ENCODE measurements at places on chromosomes 13 and 19.

DNA sequence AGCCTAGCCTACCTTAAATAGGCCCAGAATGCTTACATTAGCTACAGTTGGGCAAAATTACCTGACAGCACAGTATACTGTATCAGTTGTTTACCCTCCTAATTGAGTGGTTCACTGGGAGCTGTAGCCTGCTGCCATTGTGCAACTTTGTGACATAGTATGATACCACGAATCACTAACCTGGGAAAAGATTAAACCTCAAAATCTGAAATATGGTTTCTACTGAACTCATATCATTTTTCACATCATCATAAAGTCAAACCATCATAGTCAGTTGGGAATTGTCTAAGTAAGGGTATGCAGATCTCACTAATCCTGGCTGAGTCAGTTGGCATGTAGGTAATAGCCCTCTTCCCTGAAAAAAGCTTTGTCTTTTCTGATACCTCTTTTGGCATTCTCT, 9.2 kb downstream of the PAN3 start:
- DNase-seq, result no peak

DNA sequence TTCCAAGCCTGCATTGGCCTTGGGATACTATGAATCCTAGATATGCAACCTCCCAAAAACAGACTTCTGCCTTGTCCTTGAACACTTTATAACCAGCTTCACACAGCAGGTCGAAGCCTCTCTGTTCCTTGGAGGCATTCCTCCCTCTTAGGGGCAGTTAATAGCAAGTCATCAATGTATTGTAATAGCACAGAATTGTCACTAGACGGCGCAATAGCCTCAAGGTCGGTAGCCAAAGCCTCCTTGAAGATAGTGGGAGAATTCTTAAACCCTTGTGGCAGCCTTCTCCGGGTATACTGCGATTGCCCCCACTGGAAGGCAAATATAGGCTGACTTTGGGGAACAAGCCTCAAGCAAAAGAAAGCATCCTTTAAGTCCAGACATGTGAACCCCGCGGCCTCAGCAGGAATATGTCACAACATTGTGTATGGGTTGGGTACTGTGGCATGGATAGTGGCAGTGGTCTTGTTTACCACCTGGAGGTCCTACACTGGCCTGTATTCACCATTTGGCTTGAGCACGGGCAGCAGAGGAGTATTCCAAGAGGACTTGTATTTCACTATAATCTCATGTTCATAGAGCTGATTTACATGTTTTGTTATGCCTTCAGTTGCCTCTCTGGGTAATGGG, 61.1 kb downstream of the ZNF431 start:
- DNase-seq, result peak; percentile 34

DNA sequence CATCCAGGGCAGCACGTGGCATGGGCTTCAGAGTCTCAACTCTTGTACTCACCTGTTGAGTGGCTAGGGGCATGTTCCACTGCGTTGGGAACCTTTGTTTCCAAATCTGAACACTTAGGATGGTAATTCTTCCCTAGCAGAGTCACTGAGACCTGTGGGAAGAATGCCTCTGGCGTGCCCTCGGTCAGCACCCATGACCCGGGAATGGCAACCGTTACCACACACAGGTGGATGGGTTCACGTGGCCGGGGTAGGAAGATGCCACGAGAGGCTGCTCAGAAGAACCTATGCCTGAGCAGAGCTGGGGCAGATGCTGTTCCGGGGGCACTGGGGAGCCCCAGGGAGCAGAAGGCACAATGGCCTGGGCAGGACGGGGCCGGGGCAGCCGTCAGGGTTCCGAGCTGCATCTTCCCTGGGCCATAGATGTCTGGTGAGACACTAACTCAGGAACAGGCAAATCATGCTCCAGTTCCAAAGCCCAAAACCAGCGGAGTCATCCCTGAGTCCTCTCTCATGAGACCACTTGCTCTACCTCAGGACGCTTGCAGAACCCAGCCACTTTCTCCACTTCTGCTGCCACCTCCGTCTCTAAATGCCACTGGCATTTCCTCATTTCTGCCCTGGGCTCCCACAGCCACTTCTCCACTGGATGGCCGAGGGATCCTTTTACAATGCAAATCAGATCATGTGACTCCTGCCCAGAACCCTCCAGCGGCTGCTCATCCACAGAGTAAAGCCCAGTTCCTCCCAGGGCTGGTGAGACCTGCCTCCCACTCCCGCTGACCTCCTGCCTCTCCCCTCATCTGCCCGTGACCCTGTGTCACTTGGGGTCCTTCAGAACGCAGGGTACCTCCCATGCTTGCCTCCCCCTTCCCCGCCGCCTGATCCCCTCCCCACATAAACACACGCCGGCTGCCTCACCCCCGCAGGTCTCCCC, 36.7 kb downstream of the FAM124A start:
- no peak for DNase-seq

DNA sequence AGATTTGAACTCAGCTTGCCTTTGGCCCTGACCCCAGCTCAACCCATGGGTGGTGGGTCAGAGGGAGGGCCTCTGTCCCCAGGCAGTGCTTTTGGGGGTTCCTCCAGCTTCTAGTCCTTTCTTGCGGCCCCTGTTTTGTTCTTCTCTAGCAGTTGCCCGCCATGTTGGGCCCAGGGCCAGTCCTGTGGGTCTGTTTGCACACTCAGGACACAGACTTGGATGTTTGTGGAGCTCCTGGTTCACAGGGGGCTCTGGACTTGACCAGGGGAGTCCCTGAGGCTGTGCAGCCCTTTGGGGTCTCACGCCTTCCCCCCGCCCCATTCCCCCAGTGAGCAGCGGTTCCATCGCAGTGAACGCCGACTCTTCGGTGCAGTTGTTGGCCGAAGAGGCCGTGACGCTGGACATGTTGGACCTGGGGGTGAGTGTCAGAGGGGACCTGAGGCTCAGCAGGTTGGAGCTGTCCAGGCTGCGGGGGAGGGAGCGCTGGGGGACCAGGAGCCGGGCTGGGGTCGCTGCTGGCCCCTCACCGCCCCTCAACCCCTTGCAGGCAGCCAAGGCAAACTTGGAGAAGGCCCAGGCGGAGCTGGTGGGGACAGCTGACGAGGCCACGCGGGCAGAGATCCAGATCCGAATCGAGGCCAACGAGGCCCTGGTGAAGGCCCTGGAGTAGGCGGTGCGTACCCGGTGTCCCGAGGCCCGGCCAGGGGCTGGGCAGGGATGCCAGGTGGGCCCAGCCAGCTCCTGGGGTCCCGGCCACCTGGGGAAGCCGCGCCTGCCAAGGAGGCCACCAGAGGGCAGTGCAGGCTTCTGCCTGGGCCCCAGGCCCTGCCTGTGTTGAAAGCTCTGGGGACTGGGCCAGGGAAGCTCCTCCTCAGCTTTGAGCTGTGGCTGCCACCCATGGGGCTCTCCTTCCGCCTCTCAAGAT, 2.5 kb downstream of the ATP5F1D start:
- DNase-seq, result peak; percentile 93

- no peak for DNase-seq
Measured at GRCh38 chr13:88107570-88107969, 436.4 kb downstream of the SLITRK5 start.

- no peak for DNase-seq
Measured at GRCh38 chr13:43686557-43686956, 100.2 kb downstream of the ENOX1 start.

- DNase-seq, result no peak
Measured at GRCh38 chr19:8573316-8573715, 3.9 kb downstream of the MYO1F start.

- DNase-seq, result no peak
Measured at GRCh38 chr13:108044954-108045353, 170.4 kb downstream of the LIG4 start.

- DNase-seq, result no peak
Measured at GRCh38 chr13:39578821-39579291, 24.1 kb downstream of the LHFPL6 start.

- no peak for DNase-seq
Measured at GRCh38 chr13:112752711-112753541, 63.1 kb downstream of the ATP11A start.

DNA sequence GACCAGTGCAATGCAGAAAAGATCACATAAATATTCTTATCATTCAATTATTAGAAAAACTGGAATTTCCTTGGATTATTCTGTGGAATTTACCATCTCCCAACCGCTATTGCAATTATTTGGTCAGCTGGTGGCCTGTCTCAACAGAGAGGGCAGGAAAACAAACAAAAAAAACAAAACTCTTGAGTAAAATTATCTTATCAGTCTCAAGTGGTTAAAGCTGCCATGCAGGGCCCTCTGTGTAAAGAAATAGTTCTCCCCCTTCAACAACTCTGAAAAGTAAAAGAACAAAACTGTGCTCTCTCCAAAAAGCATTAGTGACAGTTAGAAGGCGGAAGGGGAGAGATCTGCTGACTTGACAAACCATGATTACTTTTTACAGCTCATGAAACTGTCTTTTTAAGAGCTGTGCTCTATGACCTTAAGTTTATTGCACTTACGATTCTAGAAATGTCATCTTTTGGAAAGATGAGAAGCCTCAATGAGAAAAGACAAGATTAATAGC, 152.3 kb downstream of the DLEU7 start:
- no peak for DNase-seq

- peak; percentile 94 for DNase-seq
Measured at GRCh38 chr19:40614622-40615411, 13.6 kb downstream of the LTBP4 start.

- peak; percentile 54 for DNase-seq
Measured at GRCh38 chr19:33794683-33795369, 1.8 kb upstream of the KCTD15 start.

- DNase-seq, result no peak
Measured at GRCh38 chr13:29484236-29484635, 111.3 kb downstream of the SLC7A1 start.

- DNase-seq, result no peak
Measured at GRCh38 chr13:111667757-111668156, 347.3 kb downstream of the TEX29 start.

DNA sequence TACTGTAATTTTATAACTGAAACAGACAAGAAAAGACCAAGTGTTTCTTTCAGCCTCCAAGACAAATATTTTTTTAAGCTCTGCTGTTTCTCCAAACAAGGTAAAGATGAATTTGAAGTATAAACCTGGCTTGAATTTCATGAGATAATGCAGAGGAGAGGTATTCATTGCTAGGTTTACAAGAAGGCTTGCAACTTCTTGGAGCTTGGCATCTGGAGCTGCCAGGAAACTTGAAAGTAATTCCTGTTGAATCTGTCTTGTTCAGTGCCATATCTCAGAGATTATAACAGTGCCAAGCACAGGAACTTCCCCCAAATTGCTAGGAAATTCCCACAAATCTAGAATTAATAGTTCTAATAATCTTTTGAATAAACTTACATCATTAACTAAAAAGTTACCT, 70.9 kb downstream of the CDK8 start:
- DNase-seq, result no peak

DNA sequence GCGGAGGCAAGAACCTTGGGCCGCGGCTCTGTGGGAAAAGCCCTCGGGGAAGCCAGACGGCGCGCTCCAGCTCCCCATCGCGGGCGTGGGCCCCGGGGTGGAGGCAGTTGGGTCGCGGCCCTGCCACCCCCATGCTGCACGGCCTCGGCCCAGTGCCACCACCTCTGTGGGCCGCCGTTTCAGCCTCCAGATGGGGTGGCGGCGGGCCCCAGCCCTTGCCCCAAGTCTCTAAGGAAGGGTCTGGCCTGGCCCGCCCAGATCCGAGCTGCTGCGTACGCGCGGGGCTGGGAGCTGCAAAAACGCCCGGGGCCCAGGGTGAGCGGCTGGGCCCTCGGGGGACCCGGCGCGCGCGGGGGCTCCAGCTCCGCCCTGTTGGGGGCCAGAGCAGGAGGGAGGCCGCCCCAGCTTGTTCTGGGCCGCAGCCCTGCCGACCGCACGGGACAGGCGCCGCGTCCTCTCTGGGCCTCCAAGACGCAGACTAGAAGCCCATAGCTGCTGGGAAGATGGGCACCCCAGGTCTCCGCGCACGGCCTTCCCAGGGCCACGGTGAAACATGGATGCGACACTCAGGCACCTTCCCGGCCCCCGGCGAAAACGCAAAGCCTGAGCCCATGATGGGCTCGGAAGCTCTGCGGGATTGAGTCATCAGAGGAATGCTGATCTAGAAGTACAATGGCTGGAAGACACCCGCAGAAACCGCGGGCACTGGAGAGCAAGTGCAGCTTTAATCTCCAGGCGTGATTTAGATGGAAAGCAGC, 110.1 kb downstream of the KCTD15 start:
- DNase-seq, result peak; percentile 60

- no peak for DNase-seq
Measured at GRCh38 chr19:29501816-29502580, 23.8 kb upstream of the VSTM2B start.

DNA sequence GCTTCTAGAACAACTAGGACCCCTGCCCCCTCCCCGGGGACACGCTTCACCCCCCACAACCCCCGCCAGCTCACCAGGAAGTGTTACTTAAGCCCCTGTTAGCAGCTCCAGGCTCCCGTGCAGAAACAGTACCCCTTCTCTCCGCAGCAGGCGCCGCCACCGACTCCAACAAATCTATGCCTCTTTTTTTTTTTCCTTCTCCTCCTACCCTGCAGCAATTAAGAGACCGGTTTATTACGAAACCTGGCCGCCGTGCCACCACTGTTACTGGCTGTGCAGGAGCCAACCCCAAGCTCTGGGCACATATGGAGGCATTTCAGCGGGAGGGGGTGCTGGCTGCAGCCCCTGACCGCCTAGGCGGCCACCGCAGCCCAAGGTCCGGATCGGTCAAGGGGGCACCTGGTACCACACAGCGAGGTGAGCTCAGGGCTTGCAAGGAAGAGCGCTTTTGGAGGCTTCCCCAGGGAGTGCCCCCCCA, 2.4 kb downstream of the GADD45B start:
- DNase-seq, result no peak

DNA sequence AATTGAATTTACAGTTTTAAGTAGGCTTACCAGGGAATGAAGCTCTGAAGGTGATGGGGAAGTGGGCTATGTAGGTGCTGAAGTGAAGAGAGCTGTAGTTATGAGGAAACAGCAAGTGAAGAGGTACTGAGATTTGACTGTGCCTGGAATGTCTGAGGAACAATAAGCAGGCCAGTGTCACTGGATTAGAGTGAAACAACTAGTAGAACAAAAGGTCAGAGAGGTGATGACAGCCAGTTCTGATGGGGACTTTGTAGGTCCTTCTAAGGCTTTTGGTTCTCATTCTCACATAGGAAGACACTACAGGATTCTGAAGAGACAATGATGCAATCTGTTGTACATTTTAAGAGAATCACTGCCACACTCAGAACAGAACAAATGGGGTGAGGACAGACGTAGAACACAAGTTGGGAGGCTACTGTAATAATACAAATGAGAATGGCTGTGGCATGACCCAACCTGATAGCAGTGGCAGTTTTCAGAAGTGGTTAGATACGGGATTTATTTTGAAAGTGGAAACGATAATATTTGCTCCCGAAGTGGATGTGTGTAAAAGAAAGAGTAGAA, 130.8 kb downstream of the MYCBP2 start:
- DNase-seq, result no peak

- no peak for DNase-seq
Measured at GRCh38 chr13:72403396-72404010, 323.9 kb downstream of the MZT1 start.

- no peak for DNase-seq
Measured at GRCh38 chr13:75371203-75371602, 110.8 kb downstream of the TBC1D4 start.

Measured in WTC11 (cell line).